ENCODE measurements at places on chromosomes 5 and 9.

DNA sequence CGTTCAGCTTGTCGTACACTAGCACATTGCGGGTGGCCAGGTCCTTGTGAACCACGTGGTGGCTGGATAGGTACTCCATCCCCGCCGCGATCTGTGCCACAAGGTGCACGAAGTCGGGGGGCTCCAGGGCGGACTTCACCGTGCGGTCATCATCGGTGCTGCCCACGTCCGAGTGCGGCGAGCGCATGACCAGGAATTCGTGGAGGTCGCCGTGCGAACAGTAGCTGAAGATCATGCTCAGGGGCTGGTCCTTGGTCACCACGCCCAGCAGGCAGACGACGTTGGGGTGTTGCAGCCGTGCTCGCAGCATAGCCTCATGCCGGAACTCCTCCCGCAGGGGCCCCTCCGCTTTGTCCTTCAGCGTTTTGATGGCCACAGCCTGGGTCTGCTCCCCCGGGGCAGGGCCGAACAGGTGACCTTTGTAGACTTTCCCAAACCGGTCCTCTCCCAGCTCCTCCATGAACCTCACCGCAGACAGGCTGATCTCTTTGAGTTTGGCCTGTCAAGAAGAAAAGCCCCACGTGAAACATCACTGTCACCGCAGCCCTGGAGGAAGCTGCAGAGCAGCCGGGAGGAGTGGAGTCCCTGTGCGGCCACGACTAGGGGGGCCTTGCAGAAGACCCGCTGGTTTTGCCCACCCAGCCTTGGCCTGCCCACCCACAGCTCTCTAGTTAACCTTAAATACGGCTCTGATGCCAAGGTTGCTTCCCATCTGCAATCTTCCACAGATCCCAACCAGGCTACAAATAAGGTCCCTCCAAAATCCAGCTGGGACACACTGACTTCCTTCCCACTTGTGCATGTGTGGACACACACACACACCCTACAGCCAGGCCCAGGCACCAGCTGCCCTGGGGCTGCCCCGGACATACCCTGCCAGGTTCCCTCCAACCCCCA, 225.2 kb downstream of the ROR2 start:
- DNase-seq = no peak

DNA sequence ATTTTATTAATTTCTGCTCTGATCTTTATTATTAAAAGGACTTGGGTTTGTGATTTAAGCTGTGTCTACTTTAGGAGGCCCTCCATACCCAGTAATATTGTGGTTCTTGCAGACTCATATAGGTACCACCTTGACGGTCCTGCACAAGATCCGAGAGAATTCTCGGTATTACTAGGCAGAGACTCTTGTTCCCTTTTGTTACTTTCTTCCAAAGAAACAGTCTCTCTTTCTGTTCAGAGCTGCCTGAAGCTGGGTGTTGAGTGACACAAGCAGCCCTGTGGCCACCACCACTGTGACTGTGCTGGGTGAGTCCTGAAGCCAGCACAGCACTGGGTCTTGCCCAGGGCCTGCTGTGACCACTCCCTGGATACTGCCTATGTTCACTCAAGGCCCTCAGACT, 666.6 kb downstream of the SEMA5A start:
- DNase-seq = no peak

DNA sequence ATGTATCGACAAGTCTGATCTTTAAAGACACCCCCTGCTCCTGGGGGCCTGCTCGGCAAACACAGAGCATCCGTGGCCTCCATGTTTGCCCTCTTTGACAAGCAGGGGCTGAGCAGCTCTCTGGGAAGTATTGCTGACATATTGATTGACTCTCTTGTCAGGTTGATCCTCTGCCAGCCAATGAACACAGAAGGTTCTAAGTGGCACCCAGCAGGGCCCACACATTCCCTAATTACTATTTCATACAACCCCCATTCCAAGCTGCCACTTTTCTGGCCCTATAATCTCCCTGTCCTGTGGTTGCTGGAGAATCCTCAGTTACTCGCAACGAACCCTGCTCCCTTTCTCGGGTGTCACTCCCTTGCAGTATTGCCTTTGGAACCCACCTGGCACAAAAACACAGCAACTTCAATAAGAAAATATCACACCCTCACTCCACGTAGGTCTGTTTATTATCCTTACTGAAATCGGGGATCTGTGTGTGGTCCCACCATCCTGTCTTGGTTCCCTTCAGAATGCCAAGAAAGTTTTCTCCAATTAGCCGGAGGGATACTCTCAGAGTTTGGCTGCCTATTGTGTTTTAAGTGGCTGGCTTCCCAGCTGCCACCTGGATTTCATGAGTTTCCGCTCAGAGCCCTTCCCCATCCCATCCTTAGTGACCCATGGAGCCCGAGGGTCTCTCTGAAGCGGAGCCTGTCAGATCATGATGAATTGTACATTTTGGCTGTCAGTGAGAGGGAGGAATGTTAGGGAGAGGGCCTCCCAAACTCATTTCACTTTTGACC, 249.0 kb upstream of the WWC1 start:
- DNase-seq = no peak

DNA sequence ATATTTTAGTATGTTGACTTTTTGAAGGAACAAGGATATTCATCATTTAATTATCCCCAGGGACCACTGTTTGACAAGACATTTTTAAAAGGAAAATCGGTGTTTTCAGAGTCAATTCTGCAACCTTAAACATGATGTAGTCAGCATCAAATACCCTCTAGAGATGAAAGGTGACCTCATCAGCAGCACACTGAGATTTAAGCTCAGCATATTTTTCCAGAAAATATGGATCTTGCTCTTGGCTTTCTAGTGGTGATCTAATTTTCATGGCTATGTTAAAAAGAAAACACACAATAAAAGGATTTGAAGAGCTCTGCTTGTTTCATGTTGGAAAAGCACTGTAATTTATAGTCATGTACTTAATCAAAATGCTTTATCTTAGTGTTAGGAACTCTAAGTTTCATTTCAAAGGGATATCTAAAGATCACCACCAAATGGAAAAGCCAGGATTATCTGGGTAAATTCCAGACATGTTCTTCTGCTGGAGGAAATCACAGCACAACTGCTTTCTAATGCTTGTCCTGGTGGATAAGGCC, 487.2 kb downstream of the ENC1 start:
- no peak for DNase-seq

DNA sequence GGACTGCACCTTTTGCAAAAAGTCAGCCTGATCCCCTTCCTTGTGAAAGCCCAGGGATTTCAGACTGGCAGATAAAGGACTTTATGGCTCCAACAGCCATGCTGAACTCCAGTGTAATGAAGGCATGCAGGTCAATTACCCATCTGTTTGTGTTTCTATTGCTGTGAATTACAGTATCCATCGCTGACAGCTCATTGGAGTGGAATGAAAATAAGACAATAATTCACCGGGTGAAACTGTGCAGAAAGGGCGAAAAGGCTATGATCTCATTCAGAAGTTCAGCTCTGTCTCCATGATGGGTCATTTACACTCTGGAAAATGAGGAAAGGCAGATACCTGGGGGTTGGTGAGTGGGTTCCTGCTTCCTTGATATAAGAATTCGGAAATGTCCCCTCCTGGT, 148.0 kb downstream of the BRINP1 start:
- DNase-seq = no peak

- DNase-seq = no peak
Measured at GRCh38 chr5:60206234-60206633, 312.7 kb upstream of the PDE4D start.

DNA sequence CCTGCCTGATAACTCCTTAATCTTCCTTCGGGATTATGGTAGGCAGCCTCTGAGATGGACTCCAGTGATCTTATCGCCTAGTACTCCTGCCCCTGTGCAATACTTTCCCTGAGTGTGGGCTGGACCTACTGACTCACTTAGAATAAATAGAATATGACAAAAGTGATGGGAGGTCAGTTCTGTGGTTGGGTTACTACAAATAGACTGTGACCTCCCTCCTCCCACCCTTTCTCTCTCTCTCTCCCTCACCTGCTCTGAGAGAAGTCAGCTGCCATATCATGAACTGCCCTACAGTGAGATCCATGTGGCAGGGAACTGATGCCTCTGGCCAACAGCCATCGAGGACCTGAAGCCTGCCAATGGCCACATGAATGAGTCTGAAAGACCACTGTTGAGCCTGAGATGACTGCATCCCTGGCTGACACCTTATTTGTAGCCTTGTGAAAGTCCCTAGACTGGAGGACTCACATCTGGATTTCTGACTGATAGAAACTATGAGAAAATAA, 31.7 kb downstream of the NRG2 start:
- no peak for DNase-seq

DNA sequence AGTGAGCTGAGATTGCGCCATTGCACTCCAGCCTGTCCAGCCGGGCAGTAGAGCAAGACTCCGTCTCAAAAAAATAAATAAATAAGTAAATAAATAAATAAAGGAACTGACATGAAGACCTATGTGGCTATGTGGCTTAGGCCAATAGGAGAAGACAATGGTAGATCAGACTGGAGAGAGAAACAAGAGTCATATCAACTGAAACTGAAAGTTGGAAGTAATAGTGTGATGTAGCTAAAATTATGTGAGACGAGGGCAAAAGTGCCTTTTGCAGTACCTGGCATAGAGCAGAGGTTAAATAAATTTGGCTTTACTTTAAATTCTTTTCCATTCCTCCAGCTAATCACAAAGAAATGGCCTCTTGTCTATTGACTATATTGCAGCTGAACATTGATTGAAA, 7.3 kb downstream of the FBP2 start:
- no peak for DNase-seq

DNA sequence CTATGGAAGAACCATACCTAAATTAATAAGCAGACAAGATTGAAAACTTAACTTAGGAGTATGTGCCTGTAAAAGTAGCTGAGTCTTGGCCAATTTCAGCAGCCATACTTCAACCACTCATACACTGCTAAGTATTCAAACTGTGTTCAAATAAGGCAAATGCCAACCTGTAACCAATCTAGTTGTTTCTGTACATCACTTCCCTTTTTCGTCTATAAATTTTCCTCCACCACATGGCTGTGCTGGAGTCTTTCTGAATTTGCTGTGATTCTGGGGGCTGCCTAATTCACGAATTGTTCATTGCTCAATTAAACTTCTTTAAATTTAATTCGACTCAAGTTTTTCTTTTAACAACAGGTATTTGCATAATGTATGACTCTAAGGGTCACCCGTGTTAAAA, 184.4 kb downstream of the PLK2 start:
- no peak for DNase-seq

GRCh38 chr5:103450333-103451061, 112.1 kb downstream of the NUDT12 start:
- no peak for DNase-seq

GRCh38 chr5:108654051-108654450, 93.6 kb upstream of the FER start:
- no peak for DNase-seq

- no peak for DNase-seq
Measured at GRCh38 chr5:179823937-179824744, 3.4 kb downstream of the SQSTM1 start.

GRCh38 chr9:14645648-14646047, 47.6 kb downstream of the ZDHHC21 start:
- no peak for DNase-seq

DNA sequence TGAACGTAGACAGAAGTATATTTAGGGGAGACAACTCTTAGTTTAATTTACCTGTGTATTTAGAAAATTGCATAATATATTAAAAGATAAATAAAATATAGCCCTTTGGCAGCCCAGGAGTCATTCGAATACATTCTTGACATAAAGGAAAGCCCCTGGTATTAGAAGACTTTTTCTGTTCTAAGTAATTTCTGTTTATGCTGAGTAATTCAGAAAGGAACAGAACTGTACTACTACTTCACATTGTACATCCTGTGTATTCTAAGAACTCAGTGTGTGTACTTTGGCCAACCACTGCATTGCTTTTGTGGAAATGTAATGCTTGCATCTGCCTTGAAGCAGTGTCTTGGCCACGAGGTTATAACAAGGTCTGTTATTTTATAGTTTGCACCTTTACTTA, 136.4 kb downstream of the KDM4C start:
- DNase-seq = no peak

DNA sequence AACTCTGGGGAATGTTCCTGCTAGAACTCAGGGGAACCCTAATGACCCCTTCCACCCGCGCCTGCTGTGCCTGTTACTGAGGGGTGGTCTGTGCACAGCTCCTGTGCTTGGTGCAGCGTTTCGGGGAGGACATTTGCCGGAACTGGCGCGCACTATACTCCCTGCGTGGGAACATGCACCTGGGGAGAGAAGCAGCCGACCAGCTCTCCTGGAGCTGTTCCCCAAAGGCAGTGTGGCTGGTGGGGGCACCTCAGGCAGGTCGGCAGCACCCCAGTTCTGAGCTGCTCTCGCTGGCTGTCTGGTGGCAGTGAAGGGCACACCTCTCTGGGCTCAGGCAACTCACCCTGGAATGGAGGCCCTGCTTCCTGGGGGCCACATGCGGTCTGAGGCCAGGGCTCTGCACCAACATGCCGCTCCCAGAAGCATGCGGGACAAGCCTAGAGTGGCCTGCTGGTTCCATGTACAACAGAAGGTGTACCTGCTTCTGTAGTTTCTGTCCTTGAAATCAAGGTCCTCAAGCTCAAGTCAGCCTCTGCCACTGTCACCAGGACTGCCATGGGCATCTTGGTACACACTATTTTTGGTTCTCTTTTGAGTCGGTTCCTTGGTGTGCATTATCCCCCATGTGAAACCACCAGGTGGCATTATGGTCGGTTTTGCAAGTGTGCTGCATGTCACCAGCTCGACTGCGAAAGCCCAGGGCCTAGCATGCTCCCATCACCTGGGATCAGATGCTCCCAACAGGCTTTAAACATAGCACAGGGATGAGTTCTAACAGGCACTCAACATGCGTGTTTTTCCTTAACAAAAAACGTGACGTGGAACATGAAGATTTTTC, 7.8 kb upstream of the MRNIP start:
- DNase-seq = peak; percentile 13

DNA sequence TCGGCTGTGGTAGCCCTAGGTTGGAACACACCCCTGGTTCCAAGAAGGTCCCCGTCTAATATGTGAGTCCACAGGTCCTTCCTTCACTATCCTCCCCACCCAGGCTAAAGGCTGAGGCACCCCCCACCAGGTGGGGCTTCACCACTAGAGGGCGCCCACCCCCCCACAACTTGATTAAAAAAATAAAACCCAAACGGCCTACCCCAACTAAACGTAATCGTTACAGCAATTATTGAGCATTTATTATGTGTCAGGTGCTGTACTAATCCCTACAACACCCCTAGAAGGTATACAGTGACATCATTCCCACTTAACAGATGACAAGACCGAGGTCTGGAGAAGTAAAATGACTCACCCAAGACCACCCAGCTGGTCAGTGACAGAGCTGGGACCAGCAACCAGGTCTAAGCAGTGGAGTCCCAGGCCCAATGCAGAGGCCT, 65.0 kb downstream of the FGF18 start:
- no peak for DNase-seq

Data from stimulated activated CD8-positive, alpha-beta memory T cell treated with anti-CD3 and anti-CD28 coated beads, Interleukin-7, amount 100 ng/mL, for 48 hours (primary cell).